ENCODE measurements at places on chromosomes 7 and 10.

- DNase-seq, result no peak
Observed at GRCh38 chr10:3424111-3424851, 251.7 kb upstream of the PITRM1 start.

DNA sequence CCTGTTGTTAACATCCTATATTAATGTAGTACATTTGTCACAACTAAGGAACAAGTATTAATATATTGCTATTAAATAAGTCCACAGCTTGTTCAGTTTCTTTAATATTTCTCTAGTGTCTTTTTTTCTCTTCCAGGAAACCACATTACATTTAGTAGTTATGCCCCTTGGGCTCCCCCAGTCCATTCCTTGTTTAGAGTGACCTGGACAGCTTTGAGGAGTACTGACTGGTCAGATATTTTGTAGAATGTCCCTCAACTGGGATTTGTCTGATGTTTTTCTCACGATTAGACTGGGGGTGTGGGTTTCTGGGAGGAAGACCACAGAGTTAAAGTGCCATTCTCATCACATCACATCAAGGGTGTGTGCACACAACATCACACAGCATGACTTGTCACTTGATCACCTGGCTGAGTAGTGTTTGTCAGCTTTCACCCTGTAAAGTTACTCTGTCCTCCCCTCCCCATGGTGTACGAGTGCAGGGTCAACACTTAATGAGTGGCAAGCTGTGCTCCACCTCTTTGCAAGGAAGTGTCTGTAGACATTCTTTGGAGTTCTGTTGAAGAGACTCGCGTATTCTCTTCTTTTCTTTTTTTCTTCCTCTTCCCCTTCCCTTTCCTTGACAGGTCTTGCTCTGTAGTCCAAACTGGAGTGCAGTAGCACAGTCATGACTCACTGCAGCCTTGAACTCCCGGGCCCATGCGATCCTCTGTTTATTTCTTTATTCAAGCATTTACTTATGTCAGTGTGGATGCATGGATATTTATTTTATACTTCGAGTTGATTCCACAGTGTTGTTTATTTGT is 10.2 kb downstream of the LMTK2 start:
- DNase-seq, result no peak

DNA sequence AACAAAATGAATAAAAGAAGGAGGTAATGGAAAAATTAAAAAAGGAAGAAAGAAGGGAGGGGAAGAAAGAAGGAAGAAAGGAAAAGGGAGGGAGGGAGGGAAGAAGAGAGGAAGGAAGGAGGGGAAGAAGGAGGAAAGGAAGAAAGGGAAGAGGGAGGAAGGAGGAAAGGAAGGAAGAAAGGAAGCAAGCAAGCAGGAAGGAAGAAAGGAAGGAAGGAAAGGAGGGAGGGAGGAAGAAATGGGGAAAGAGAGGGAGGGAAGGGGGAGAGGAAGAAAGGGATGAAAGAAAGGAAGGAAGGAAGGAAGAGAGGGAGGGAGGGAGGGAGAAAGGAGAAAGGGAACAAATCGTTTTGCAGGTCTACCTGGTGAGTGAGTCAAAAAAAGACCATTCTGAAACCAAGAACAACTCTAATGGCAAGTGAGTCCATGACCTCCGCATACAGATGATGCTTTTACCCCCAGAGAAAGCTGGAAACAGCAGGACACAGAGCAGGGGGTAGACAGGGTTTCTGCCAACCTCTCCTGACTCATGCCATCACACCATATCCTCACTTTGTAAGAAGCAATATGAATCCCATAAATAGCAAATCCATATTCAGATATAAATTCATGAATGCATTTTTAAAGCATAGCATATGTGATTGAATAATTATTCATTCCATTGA is 1112.9 kb upstream of the AUTS2 start:
- DNase-seq, result no peak

GRCh38 chr7:55591282-55591931 is 19.1 kb upstream of the VOPP1 start:
- no peak for DNase-seq

- DNase-seq, result no peak
Observed at GRCh38 chr10:6649903-6650302, 69.8 kb upstream of the PRKCQ start.

DNA sequence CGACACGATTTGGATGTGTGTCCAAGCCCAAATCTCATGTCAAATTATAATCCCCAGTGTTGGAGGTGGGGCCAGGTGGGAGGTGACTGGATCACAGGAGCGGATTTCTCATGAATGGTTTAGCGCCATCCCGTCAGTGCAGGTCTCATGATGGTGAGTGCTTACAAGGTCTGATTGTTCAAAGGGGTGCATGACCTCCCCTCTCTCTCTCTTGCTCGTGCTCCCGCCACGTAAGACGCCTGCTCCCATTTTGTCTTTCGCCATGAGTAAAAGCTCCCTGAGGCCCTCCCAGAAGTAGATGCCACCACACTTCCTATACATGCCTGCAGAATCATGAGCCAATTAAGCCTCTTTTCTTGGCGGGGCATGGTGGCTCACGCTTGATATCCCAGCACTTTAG is 71.5 kb upstream of the NANOS1 start:
- DNase-seq, result no peak

DNA sequence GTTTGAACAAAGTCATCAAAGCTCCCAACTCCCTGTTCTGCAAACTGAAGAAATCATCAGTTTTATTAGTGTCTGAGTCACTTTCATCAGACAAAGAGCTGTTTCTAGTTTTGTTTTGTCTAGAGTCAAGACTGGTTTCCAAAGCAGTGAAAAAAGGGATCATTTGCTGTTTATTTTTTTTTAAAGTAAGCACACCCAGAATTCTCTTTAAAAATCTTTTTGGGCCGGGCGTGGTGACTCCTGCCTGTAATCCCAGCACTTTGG is 972.0 kb upstream of the CELF2 start:
- DNase-seq, result no peak

DNA sequence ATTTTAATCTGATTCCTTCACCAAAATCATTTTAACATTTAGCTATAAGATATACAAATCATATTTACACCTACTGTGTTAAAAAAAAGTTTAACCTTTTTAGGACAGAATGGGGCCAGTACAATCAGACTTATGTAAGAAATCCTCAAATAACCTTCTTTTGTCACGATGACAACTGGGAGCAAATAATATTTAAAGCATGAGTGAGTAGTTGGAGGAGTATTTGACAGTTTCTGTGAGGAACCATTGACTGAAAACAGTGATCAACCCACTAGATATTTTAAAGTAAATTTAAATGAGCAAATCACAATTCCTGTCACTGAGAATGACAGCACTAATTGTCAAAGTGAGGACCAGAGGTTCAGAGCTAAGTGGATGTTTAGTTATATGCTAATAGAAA is 289.1 kb downstream of the CNTNAP2 start:
- DNase-seq, result no peak

DNA sequence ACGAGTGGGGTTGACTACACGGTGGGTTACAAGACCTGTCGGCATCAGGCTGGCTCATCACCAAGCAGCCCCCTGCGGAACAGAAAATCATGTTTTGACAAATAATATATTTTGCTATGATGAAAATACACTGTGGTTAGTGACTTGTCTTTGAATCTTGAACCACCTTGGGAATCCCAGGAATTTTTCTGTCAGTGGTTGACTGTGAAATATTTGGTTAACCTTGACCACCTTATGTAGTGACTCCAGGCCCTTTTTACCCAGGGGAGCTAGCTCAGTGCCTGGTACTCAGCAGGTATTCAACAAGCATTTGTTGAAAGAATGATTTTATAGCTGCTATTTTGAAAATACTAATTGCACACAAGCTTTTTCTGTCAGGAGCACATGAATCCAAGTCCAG is 406.0 kb downstream of the PHF14 start:
- DNase-seq, result no peak

- DNase-seq, result no peak
Observed at GRCh38 chr7:116384936-116385635, 114.5 kb upstream of the CAV2 start.

GRCh38 chr7:115679976-115680375 is 350.6 kb downstream of the TFEC start:
- no peak for DNase-seq

GRCh38 chr7:144941127-144941526 is 105.3 kb upstream of the TPK1 start:
- no peak for DNase-seq

GRCh38 chr7:117582219-117582704 is 102.4 kb downstream of the CFTR start:
- no peak for DNase-seq

DNA sequence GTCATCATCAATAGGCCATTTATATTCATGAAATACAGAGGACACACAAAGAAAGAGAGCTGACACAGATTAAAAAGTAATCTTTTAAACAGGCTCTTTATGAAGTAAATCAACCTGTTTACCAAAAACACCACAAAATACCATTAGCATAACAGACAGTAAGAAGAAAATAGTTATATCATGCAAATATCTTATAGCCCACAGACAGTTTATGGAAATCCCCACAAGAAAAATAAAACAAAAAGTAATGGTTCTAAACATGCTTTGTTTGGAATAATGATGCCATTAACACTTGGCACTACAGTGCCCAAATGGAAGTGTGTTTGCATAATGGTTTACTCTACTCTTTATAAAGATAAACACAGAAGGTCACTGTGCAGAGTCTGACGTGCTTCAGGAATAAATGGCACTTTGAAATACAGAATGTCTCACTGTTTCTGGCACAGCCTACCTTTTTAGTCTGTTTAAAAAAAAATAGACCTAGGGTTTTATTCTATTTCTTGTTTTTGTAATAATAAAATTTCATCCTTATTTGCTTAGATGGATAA is 30.1 kb downstream of the SEMA3D start:
- DNase-seq, result no peak

- DNase-seq, result no peak
Observed at GRCh38 chr10:77493851-77494261, 143.8 kb downstream of the KCNMA1 start.
